ENCODE measurements at places on chromosomes 3 and 15.

DNA sequence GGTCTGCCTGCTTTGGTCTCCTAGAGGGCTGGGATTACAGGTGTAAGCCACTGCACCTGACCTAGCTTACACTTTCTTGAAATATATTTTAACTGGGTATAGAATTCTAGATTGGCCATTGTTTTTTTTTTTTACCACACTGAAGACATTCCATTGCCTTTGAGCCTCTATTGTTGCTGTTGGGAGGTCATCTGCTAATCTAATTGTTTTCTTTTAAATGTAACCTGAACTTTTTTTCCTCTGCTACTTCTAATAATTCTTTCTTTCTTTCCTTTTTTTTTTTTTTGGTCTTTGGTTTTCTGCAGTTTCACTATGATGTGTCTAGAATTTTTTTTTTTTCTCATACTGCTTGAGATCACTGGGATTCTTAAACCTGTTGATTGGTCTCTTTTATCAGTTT lies 28.1 kb downstream of the ERICH6 start:
- no peak for DNase-seq

DNA sequence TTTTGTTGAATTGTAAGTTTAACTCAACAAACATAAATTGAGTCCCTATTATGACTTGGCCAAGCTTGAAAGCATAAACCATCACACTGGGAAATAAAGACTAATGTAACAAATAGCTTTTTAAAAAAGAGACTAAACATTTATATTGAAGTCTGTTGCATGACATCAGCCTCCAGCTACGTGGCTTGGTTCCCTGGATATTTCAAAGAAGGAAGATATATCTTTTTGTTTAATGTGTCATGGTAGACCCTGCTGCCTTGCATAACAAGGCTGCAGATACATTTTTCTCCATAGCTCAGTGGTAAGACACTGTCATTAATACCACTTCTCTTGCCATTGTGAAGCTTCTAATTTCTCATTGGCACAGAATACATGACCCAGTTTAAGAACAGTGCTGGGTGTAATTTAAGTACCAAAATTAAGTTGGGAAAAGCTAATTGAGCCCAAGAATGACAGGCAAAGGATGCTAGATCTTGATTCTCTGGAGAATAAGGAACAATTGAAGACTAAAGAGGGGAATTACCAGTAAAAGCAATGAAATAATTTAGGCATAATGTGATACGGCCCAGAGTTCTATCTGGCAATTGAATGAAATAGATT lies 14.0 kb downstream of the RCN2 start:
- DNase-seq: no peak

DNA sequence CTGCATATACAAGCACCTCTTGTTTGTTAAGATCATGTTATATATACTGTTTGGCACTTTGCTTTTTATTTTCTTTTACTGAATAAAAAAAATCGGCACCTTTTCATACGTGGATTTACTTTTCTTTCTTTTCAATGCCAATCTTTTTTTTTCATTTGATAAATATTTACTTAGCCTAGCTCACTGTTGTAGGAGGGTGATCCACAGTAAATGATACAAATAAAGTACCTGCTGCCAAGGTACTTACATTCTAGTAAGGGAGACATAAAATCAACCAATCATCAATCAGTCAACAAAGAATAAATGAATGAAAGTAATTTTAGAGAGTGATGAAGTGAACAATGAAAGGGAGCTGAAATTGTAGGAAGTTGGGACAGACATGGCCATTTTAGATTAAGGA lies 18.3 kb downstream of the GNB5 start:
- DNase-seq: no peak

- DNase-seq: no peak
Measured at GRCh38 chr15:88844749-88845386, 41.6 kb downstream of the ACAN start.

DNA sequence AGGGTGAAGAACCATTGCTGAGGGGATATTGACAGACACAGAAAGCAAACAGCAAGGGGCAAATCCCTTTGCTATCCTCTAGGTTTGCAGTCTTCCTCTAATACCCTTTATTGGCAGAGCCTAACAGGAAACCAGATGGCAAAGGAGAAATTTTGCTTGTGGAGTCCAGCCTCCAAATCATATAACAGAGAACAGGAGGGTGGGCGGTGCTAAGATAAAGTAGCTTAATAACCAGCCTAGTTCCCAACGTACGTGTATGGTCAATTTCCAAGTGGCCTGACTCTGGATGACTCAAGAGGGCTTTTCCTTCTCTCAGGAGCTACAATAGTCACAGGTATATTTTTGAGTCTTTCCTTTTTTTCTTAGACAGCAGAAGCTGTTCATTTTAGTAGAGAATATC lies 404.5 kb downstream of the PDCD6IP start:
- no peak for DNase-seq

GRCh38 chr3:154517404-154517803 lies 87.4 kb upstream of the GPR149 start:
- no peak for DNase-seq

GRCh38 chr3:58497097-58497496 lies 5.2 kb downstream of the KCTD6 start:
- peak; percentile 20 for DNase-seq

- no peak for DNase-seq
Measured at GRCh38 chr3:108006881-108007331, 83.9 kb downstream of the CD47 start.

DNA sequence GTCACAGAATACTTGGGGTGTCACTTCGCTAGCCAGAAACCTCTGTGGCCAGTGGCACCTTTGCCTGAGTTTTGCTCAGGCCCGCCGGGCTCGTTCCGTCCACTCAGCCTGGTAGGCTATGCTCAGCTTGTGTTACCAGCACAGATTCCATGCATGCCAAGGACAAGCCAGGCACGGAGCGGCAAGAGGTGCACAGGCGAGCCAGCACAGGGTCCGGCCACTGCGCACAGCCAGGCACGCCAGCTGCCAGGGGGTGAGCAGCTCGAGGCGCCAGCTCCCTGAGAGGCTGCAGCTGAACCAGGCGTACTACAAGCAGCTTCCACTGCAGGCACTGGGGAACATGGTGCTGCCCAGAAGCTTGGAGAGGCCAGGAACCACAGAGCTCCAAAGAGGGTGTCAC lies 14.7 kb downstream of the PCYT1A start:
- no peak for DNase-seq

DNA sequence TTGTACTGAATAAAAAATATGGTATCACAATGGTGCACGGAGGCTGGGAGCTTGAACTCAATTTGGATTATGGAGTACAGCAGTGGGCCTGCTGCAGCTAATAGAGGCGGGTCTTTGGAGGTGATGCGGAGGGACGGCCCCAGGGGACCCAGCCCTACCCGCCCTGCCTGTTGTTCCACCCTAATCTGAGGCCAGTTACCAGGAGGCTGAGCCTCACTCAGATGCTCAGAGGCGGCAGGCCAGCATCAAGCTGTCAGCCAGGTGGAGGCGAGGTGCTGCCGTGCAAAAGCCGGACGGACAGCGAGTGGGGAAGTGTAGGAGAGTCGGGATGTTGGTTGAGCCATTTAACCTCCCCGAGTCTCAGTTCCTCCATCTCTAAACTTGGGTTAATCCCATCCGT lies 218.5 kb upstream of the RGMA start:
- DNase-seq: no peak

DNA sequence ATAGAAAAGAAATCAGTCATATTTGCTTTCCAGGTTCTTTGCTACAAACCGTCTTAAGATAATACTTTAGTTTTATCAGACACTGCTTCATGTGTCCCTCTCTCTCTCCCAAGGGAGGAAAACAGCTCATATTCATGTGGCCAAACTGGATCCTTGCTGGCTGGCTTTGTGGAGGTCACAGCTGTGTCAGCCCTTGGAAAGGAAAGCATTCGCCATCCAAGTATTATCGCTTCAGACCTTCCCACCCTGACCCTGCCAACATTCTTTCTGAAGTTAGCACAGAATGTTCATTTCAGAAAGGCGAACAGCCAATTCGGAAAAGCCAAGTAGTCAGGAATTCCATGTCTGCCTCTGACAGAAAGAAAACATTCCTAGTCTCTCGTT lies 213.6 kb downstream of the FEZF2 start:
- DNase-seq: no peak

GRCh38 chr3:184395320-184395660 lies 15.4 kb downstream of the CHRD start:
- no peak for DNase-seq

DNA sequence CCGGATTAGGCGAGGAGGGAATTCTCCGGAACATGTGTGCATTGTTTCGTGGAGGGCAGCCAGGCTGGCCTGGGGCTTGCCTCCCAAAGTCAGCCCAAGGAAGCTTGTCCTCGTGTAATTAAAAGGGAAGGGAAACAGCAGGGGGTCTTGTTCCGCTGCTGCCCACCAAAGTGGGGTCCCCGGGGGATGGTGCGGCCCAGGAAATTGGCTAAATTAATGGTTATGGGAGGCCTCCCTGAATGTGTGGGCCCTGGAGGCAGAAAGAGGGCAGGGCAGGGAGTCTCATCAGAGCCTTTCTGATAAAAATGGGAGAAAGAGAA lies 118.1 kb downstream of the OPA1 start:
- no peak for DNase-seq

DNA sequence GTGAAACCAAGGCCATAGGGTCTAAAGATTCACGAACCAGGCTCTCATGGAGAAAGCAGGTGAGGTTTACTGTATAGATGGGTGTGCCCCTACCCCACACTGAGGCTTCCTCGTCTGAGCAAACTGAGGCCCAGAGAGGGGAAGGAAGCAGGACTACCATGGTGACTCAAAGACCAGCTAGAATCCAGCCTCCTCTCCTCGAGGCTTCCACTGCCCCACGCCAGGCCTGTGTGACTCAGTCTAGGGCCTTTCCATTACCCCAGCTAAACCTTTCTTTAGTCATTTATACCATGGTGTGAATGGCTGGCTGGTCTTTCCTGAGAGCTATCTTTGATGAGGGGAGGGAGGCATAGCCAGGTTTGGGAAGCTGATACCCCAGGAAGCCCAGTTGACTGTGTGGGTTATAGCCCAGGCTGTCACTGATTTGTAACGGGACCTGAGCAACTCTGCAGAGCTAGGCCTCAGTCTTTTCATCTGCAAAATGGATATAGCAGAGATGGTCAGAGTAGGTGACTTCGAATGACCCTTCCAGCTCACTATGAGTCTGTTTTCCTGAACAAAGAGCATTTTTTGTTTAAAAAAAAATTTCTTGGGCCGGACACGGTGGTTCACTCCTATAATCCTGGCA lies 3.0 kb upstream of the RHO start:
- DNase-seq: no peak

Data from B cell (primary cell).